Effector memory CD8-positive, alpha-beta T cell (primary cell): ENCODE measurements at places on chromosomes 2 and 18.

DNA sequence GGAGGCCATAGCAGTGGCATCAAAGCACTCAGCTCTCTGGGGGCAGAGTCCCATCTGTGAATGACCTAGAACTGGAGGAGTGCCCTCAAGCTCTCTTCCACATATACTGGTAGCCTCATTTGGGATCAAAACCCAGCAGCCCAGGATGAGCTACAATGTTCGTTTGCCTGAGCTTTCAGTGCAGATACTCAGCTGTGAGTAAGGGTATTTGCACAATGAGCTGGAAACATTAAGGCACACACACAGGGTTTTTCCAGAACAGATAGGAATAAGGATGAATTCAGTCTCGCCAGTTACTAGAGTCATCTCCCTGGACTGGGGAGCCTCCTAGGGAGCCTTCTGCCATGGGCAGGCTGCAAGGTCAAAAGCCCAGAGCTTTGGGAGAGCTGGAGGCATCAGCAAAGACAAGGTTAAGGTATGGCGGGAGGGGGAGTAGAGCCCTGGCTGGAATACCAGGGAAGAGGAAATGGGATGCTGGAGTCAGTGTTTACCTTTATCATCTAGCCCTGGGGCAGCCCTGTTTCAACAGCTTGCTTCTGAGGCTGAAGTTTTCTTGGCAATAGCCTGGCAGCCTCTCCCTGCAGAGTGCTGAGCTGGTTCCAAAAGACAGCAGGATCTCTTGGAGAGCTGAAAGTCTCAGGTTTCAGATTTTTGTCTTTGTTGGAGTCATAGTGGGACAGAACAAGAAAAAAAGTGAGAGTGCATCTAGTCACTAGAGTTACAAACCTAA lies 187.7 kb downstream of the LOXHD1 start:
- peaks cover 53% of the 10 kb centered on the region for H3K27me3 ChIP-seq
- no peak for DNase-seq

GRCh38 chr2:75604484-75604883 lies 42.1 kb upstream of the MRPL19 start:
- no peak overlapping the region for H3K27ac ChIP-seq
- no peaks in the 10 kb centered on the region for H3K36me3 ChIP-seq
- H3K4me1 ChIP-seq: peaks cover 4% of the 10 kb centered on the region
- peaks cover 52% of the 10 kb centered on the region for H3K27me3 ChIP-seq
- H3K4me3 ChIP-seq: no peak overlapping the region
- DNase-seq: no peak

GRCh38 chr2:170221317-170222288 lies 43.7 kb downstream of the MYO3B start:
- no peaks in the 10 kb centered on the region for H3K36me3 ChIP-seq
- no peaks in the 10 kb centered on the region for H3K4me1 ChIP-seq
- H3K27me3 ChIP-seq: no peaks in the 10 kb centered on the region

DNA sequence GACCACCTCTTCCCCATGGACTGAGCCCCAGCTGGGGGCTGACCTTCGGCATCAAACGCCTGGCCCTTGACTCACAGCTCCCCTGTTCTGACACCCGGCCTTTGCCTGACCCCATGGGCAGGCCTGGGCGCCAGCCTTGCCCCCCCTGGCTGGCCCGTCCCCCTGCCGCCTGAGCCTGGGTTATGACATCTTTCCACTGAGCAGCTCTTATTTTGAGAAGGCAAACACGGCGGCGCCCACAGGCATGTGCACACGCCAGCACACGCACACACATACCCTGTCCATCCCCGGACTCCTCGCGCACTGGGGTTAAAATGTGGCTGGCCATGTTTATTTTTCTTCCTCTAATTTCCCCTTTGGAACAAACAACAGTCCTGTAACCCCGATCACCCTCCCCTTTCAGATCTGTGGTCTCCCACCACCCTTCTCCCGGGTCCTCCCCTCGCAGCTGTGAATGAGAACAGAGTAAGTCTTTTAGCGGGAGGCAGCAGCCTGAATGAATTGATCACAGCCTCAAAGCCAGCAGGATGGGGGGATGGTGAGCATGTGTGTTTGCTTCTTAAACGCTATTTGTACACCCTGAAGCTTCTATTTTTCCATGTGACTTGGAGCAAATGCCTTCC lies 11.8 kb upstream of the ATOH8 start:
- DNase-seq: no peak
- no peak overlapping the region for H3K27ac ChIP-seq
- peaks cover 69% of the 10 kb centered on the region for H3K27me3 ChIP-seq
- no peak overlapping the region for H3K4me3 ChIP-seq

DNA sequence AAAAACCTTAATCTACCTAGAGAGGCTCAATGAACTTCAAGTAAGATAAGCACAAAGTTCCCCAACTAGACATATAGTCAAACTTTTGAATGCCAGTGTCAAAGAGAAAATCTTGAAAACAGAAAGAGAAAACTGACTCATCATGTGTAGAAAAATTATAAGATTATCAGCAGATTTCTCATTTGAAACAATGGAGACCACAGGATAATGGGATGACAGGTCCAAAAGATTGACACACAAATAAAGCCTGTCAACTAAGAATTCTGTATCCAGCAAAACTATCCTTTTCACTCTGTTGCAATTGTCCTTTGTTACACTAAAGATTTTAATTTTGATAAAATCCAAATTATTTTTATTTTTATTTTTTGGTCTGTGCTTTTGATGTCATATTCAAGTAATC lies 61.6 kb downstream of the COPS8 start:
- peaks cover 11% of the 10 kb centered on the region for H3K27me3 ChIP-seq
- no peak overlapping the region for H3K4me3 ChIP-seq
- DNase-seq: no peak
- no peak overlapping the region for H3K27ac ChIP-seq

DNA sequence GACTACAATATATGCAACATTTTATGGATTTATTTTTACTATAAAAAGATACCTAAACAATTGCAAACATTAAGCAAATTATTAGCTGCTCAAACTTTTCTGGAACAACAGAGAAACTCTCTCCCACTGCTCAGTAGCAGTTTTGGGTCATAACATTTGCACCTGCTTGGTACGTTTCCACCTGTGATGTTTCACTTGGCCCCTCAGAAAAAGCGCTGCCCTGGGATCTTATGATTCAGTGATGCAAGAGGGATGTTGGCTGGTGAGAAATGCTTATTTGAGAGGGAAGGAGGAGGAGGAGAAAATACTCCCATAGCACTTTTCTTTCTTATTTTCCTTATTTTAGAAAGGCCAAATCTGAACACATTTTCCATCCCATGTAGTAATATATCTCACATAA lies 9.2 kb downstream of the IRS1 start:
- DNase-seq: no peak
- peak overlapping the region; percentile 92 for H3K27ac ChIP-seq
- H3K4me1 ChIP-seq: peaks cover 8% of the 10 kb centered on the region
- peak overlapping the region; percentile 87 for H3K4me3 ChIP-seq
- no peaks in the 10 kb centered on the region for H3K27me3 ChIP-seq

- peaks cover 45% of the 10 kb centered on the region for H3K27me3 ChIP-seq
- no peaks in the 10 kb centered on the region for H3K4me1 ChIP-seq
- DNase-seq: no peak
- no peak within 1 kb of the TSS for H3K27ac ChIP-seq
- no peak within 1 kb of the TSS for H3K4me3 ChIP-seq
Observed at GRCh38 chr18:63476668-63477067, at the start of gene SERPINB5. TSS of gene SERPINB5 (plus strand) at chr18:63476958. CDS start at chr18:63484429, 7,471 bp downstream.

DNA sequence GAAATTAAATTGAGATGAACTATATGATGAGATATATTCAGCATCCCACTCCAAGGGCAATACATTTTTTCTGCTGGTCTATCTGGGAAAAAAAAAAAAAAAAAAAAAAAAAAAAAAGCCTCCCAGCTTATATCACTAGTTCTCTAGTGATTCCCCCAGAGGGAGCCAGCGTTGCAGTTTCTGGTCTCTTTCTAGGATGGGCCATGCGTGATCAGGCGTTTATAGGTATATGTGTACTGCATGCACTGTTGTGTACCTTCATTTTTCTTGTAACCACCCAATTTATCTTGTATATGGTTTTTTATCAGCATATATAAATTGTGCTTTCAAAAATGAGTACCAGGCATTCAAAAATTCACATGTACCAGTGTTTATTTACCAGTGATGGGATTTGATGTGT lies 35.1 kb downstream of the DCDC2C start:
- H3K27ac ChIP-seq: no peak overlapping the region
- no peaks in the 10 kb centered on the region for H3K36me3 ChIP-seq
- no peak for DNase-seq
- no peak overlapping the region for H3K4me3 ChIP-seq
- no peaks in the 10 kb centered on the region for H3K4me1 ChIP-seq
- H3K27me3 ChIP-seq: peaks cover 40% of the 10 kb centered on the region

DNA sequence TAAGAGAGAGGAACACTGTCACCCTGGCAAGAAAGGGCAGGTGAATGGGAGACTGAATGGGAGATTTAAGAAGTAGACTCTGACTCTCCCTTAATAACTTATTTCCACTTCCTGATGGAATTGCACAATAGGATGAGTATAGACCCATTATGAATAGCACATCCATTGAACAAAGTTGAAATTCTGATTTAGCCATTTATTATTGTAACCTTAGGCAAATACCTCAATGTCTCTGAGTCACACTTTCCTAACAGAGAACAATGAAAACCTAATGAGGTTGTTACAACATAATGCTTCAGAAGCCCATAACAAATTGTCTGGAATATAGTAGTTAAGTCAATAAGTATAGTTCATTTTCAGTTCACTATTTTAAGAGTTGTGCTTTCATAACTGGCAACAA lies 78.9 kb downstream of the NRXN1 start:
- DNase-seq: no peak
- no peaks in the 10 kb centered on the region for H3K36me3 ChIP-seq
- no peak overlapping the region for H3K4me3 ChIP-seq
- no peaks in the 10 kb centered on the region for H3K27me3 ChIP-seq
- H3K27ac ChIP-seq: no peak overlapping the region
- H3K4me1 ChIP-seq: no peaks in the 10 kb centered on the region

- peaks cover 7% of the 10 kb centered on the region for H3K36me3 ChIP-seq
- no peaks in the 10 kb centered on the region for H3K4me1 ChIP-seq
- no peaks in the 10 kb centered on the region for H3K27me3 ChIP-seq
- no peak for DNase-seq
- no peak overlapping the region for H3K4me3 ChIP-seq
Observed at GRCh38 chr18:59547581-59548182, 149.5 kb downstream of the CCBE1 start.

- H3K27ac ChIP-seq: no peak overlapping the region
- no peaks in the 10 kb centered on the region for H3K4me1 ChIP-seq
- no peaks in the 10 kb centered on the region for H3K36me3 ChIP-seq
- DNase-seq: no peak
Observed at GRCh38 chr18:79640064-79640672, 39.4 kb upstream of the CTDP1 start.

GRCh38 chr2:141199711-141200110 lies 931.1 kb downstream of the LRP1B start:
- H3K27ac ChIP-seq: no peak overlapping the region
- no peak for DNase-seq
- no peaks in the 10 kb centered on the region for H3K4me1 ChIP-seq
- no peak overlapping the region for H3K4me3 ChIP-seq

- H3K27me3 ChIP-seq: peaks cover 15% of the 10 kb centered on the region
- DNase-seq: no peak
- no peak overlapping the region for H3K4me3 ChIP-seq
- H3K36me3 ChIP-seq: no peaks in the 10 kb centered on the region
- H3K27ac ChIP-seq: no peak overlapping the region
Observed at GRCh38 chr2:1484131-1484884, 71.0 kb downstream of the TPO start.

DNA sequence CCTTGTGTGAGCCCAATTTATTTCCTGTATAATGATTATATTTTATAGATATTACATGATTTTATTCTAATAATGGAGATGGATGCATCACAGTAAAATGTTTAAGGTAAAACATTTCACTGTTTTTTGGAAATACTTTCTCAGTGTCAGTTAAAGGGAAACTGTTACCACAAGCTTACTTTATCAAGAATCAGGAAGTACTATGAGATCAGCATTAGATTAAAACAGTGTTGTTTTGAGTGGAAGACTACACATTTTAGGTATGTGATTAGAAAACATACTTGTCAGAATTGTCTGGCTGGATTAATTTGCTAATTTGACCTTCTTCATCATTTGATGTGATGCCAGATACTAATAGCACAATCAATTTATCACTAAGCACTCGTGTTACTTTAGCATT lies at the start of gene HRH4:
HRH4 (plus strand) TSS at position 250 of the 400 bp plus-strand sequence; CDS start at position 342, 92 bp downstream.
- H3K4me1 ChIP-seq: no peaks in the 10 kb centered on the region
- no peaks in the 10 kb centered on the region for H3K36me3 ChIP-seq
- peaks cover 5% of the 10 kb centered on the region for H3K27me3 ChIP-seq
- no peak for DNase-seq
- H3K4me3 ChIP-seq: no peak within 1 kb of the TSS

DNA sequence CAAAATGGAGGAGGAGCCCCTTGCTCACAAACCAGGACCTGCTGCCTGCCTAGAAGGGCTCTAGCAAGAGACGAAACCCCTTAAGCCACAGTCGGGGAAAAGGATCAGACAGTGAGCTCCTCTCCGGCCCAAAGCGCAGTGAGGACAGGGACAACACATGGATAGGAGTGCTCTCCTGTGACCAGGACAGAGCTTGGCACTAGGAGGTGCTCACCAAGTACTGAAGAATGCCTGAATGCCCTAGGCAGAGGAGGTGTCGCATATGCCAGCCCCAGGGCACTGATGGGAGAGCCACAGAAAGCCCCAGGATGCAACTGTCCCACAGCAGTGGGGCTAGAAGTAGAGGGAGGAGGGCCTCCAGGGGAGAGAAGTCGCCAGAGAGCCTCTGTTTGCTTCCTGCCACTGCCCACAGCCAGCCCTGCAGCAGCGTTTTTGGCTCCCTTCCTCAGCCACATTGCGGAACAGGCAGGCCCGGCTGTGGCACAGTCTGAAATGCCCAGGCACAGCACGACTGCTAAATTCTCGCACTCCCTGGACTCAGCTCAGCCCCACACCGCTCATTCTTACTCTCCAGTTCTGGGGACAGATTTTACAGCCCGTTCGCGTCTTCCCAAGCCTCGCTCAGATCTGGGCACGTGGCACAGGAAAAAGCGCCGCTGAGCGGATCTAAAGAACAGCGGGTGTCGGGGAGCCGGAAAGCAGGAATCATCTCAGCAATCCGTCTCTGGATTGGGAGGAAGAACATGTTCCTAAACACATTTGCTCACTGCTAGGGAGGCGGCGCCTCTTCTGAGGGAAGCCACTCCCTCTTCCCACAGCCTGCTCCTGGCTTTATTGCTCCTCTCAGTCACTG lies 98.7 kb upstream of the POU3F3 start:
- H3K4me1 ChIP-seq: no peaks in the 10 kb centered on the region
- peaks cover 5% of the 10 kb centered on the region for H3K27me3 ChIP-seq
- DNase-seq: no peak
- no peaks in the 10 kb centered on the region for H3K36me3 ChIP-seq
- no peak overlapping the region for H3K27ac ChIP-seq

DNA sequence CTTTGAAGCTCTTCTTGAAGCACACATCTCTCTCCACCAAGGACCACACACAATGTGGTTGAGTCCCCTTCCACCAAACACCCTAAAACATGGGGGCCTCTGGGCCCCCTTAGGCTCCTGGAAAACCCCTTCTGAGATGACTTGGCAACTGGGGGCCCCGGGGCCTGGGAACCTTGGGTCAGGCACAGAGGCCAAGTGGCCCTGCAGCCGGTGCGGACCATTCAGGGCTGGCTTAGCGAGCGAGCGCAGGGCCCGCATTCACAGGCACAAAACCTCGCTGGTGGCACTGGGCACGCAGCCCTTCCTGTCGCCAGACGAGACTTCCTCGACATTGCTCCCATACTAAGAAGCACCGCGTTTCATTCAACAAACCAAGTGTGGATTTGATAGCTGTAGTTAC lies 111.2 kb upstream of the ID2 start:
- DNase-seq: no peak
- H3K27me3 ChIP-seq: no peaks in the 10 kb centered on the region
- H3K4me3 ChIP-seq: no peak overlapping the region
- H3K27ac ChIP-seq: no peak overlapping the region
